ENCODE measurements at places on chromosomes 7 and 10.

- DNase-seq = peak; percentile 58
These were observed 652.8 kb downstream of the KCNMA1 start for GRCh38 chr10:76984559-76985443.

- DNase-seq = no peak
These were observed 15.8 kb downstream of the ADAP1 start for GRCh38 chr7:938546-939185.

DNA sequence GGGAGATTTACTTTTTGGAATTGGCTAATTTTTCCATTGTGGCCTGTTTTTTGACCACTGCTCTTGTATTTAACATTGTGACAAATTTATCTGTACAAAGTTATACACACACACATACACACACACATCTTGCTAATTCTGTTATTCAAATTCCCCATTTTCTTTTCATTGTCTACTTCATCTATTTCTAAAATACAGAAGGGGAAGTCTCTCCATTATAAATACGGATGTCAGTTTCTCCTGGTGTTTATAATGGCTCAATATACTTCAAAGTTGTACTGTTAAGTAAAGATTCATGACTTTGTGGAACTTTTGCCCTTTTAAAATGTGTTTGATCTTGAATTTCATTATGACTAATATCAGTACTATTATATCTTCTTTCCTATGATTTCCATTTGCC, 81.0 kb downstream of the CNOT4 start:
- DNase-seq = no peak

DNA sequence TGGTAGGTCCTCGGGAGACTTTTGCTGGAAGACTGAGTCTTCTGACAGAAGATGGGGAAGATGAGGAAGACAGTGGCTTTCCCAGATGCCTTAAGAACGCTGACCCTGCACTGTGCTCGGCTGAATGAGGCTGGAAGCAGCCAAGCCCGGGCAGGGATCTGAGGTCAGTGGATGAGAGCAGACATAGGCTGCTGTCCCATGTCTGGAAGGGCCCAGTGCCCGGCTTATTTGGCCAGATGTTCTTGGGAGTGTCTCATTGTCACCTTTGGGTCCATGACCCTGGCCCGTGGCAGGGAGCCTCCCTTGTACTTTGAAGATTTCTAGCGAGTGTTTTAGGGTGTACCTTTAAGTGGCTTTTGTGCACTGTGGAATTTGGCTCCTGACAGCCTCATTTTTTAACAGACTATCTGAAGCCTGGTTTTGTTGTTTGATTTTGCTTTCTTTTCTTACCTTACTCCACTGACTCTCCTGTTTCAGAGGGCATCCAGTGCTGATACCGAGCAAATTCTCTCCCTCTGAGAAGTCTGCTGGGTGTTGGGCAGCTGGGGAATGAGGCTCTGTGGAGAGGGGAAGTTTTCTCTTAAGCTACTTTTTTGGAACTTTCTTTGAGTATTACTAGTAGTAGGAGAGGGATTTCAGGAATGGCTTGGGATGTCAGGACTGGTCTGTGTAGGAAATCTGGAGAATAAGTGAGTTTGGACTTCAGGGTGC, 61.4 kb downstream of the CREB5 start:
- DNase-seq = peak; percentile 17

- DNase-seq = no peak
These were observed 6.7 kb downstream of the PRKAG2 start for GRCh38 chr7:151869968-151870918.

GRCh38 chr7:148854983-148855382, 29.1 kb downstream of the EZH2 start:
- DNase-seq = no peak

GRCh38 chr7:131124867-131125266, 202.8 kb upstream of the MKLN1 start:
- DNase-seq = no peak

GRCh38 chr7:120320218-120320961, 47.4 kb downstream of the KCND2 start:
- DNase-seq = no peak

DNA sequence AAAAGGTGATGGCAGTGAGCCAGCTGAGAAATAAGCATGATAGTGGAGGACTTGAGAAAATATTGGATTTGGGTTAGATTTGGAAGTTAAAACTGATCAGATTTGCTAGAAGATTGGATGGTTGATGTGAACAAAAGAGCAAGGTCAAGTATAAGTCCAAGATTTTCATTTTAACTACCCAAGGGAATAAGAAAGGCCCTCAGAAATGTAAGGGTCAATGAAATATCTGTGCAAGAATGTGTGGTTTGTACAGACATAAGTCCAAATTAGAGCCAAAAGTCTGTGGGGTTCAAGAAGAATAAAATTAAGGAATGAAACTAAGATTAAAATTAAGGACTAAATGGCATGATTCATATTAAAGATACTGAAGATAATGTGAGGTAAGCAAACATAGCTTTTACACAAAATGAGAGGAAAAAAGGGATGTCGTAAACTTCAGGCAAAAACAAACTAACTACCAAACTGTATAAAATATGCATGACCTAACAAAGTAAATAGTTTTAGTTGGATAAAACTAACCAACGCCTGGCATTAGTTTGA, 78.4 kb upstream of the CACNA2D1 start:
- DNase-seq = no peak
